Stimulated activated CD8-positive, alpha-beta memory T cell treated with anti-CD3 and anti-CD28 coated beads, Interleukin-7, amount 100 ng/mL, for 4 hours (primary cell): ENCODE measurements at places on chromosomes 5 and 9.

GRCh38 chr5:92518318-92518904 is 1062.6 kb downstream of the NR2F1-AS1 start:
- DNase-seq = no peak

DNA sequence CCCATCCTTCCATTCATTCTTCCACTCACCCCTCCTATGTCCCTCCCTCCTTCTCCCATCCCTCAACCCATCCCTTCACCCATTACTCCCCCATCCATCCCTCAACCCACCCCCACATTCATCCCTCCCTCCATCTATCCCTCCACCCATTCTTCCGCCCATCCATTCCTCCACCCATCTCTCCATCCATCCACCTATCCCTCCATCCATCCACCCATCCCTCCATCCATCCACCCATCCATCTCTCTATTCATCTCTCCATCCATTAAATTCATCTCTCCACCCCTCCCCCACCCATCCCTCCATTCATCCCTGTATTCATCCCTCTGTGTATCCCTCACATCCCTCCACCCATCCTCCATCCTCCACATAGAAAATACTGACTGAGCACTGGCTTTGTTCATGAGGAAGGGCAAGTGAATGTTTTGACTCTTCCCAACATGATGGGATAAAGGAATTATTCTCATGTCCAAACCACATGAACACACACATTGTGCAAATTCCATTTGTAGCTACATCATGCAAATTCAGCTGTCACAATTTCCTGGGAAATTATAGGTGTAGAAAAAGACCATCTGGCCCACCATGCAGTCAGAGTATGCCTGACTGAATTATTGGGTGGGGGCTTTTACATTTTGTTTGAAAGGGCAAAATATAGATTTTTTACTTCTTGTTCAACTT is 6.9 kb upstream of the VAV2 start:
- DNase-seq = no peak

GRCh38 chr5:159961176-159962160 is 45.2 kb downstream of the ADRA1B start:
- DNase-seq = no peak

GRCh38 chr5:9686216-9686615 is 56.1 kb upstream of the TAS2R1 start:
- no peak for DNase-seq

DNA sequence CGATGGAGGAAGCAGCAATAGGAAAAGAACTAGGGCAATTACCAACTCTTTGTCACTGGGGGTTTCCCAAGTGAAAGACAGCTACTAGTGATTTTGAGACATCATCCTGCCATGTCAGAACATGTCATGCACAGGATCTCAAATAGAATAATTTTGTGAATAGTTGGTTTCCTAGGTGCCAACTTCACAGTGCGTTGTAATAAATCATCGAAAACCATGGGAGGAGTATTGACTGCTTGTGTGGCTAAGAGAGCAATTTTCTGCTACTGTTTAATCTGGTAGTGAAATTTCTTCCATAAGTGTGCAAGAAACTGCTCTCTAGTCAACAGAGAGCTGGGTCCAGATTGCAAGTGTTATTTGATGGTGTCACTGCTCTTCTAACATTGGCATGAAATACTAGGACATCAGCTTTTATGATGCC is 168.6 kb downstream of the NNT start:
- no peak for DNase-seq

- no peak for DNase-seq
Measured at GRCh38 chr5:68960961-68961360, 132.9 kb upstream of the SLC30A5 start.

- DNase-seq = no peak
Measured at GRCh38 chr5:124410539-124411488, 335.6 kb downstream of the ZNF608 start.

DNA sequence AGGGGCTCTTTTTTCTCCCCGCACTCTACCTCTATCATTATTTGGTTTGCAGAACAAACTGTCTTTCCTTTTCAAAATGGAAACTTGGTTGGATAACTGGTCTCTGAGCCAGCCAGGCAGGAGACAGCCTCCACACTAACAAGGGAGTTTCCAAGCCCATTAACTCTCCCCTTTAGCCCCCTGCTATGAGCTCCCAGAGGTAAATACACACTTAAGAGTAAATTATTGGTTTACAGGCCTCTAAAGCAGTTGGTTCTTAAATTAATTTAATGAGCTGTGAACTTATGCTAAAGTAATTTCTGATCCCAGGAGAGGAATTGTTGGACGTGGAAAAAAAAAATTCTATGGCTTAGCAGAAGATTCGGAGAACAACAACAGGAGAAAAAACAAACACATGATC is 30.3 kb downstream of the EPB41L4A start:
- no peak for DNase-seq

DNA sequence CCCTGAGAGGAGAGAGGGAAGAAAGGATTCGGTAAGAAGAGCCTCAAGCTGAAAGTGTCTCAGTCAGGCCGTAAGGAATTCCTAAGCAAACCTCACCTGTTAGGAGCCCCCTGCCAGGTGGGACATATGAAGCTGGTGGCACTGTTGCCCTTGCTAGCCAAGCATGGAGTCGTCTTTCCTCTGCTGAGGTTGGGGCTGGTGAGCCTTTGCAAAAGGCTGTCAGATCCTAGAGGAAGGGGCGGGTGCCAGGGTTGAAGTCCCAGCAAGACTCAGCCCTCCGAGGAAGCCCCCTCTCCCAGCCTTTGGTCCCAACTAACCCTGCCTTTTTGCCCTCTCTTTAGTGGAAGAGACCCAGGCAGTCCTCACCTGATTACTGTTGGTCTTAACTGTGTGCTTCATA is 5.5 kb upstream of the SMIM32 start:
- no peak for DNase-seq

GRCh38 chr5:62653001-62653863 is 74.6 kb downstream of the LRRC70 start:
- no peak for DNase-seq

DNA sequence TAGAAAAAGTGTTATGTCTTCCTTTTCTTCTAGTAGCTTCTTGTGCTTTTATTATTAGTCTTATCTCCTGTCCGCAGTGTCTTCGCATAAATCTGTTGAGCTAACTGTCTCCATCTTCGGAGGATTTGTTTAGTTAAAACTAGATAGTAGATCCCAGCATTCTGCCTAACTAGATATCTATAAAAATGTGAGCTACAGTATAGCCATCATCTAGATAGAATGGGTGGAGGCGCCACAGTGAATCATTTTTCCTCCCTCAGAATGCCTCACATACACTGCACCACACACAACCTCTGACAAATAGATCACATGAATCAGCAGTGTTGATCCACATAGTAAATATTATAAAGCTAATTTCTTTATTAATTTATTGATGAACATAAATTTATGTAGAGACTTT is 220.3 kb upstream of the GAS1 start:
- DNase-seq = no peak

GRCh38 chr5:124725040-124725434 is 21.4 kb downstream of the ZNF608 start:
- DNase-seq = no peak

- no peak for DNase-seq
Measured at GRCh38 chr9:21995666-21996398, 1.2 kb downstream of the CDKN2B-AS1 start.

DNA sequence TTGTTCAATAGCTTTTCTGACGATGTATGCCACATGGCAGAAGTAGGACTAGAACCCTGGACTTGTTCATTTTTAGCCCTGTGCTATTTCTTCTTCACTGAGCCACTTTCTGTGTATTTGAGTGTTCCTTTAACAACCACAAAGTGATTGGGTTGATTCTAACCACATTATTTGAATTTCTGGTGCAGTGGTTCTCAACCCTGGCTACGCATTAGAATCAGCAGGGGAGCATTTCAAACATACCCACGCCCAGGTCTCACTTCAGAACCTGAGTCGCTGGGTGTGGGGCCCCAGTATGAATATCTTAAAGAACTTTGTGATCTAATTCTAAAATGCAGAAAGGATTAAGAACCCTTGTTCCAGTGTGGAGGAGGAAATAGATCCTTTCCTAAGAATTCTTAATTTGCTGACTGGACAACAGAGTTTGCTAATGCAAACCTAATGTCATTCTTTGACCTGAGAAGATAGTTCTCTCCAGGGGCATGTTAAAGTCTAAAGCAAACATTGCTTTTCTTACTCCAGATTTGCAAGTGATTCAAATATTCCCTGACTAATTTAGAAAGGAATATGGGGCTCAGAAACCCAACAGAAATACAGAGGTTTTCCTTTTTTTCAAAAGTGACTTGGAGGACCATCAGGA is 75.4 kb upstream of the GDNF start:
- no peak for DNase-seq

DNA sequence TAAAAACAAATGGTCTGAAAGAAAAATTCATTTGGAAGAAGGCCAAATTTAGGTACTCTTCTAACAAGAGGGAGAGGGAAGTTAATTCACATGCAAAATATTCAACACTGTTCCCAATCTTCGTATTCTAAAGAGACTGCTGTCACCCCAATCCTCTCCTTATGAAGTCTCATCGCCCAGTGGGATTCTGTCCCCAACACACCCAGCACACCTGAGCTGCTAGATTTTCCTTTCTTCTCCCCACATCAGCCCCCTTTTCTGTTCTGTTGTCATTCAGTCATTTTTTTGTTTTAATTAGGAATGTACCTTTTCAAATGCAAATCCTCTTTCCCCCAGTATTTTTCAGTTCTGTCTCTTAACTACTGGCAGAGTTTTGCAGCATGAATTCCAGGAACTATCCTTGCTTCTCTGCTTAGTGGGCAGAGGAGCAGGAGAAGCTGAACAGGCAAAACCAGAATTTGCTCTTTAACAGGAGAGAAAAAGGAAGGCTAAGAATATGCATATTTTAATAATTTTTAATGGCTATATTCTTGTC is 366.9 kb downstream of the MAN2A1 start:
- no peak for DNase-seq

DNA sequence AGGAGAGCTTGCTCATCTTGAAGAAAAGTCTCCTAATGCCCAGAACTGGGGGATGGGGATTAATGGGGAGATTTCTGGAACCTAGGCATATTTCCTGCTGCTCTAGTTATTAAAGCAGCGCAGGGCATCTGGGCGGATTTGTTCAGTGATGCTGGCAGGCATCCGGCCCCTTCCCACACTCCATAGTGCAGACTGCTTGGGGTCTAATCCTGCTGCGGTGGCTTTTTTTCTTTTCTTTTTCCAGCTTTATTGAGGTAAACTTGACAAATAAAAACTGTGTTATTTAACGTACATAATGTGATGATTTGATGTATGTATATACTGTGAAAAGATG is 30.7 kb downstream of the PPARGC1B start:
- no peak for DNase-seq

GRCh38 chr9:103397868-103398600 is 402.9 kb downstream of the CYLC2 start:
- DNase-seq = no peak

DNA sequence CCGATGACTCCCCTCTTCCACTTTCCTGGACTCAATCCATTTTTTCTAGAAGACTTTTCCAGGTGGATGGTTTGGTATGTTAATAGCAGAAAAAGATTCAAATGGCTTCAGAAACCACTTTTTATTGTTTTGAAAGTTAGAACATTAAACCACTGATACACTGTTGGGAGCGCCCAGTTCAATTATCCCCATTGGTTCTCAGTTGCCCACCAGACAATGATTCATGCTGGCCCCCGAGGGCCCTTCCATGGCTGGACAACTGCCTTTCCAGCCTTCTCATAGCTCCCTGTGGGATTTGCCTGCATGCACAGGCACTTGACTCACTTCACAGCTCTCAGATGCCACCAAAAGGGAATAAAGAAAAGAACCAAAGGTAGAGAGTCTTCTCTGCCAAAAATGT is 21.3 kb upstream of the ANKRD34B start:
- no peak for DNase-seq

GRCh38 chr5:1975406-1975715 is 92.6 kb upstream of the IRX4 start:
- DNase-seq = no peak

- no peak for DNase-seq
Measured at GRCh38 chr5:158638396-158638795, 461.3 kb downstream of the EBF1 start.

- no peak for DNase-seq
Measured at GRCh38 chr9:81581986-81582385, 107.4 kb downstream of the TLE1 start.

GRCh38 chr9:21709464-21710058 is 92.9 kb upstream of the MTAP start:
- peak; percentile 15 for DNase-seq

DNA sequence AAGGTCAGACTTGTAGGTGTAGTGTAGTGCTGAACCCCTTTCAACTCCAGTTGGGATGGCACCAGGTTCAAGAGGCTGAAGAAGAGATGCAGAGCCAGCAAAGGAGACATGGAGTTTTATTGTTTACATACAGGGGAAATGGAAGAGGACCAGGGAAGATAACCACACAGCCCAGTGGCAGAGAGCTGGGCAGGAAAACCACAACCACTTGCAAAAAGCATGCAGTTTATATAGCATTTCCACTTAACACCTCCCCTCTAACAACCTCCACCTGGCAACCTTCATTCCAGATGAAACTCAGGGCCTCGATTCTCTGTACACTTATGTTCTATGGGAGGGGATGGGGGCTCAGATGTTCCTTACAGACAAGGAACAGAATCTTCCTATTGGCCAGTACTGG is 56.9 kb downstream of the SNX24 start:
- no peak for DNase-seq

DNA sequence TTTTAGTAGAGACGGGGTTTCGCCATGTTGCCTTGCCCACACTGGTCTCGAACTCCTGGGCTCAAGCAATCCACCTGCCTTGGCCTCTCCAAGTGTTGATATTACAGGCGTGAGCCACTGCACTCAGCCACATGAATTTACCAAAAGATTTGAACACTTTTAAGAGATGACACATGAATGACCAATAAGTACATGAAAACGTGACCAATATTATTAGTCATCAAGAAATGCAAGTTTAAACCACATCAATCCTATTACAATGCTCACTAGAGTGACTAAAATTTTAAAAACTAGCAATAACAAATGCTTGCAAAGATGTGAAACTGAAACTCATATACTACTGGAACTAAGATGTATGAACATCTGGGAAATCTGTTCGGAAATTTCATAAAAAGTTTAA is 54.3 kb downstream of the NR6A1 start:
- DNase-seq = no peak

GRCh38 chr9:32258482-32258881 is 126.0 kb upstream of the ACO1 start:
- DNase-seq = no peak

GRCh38 chr9:124969401-124969800 is 28.5 kb upstream of the GOLGA1 start:
- no peak for DNase-seq

DNA sequence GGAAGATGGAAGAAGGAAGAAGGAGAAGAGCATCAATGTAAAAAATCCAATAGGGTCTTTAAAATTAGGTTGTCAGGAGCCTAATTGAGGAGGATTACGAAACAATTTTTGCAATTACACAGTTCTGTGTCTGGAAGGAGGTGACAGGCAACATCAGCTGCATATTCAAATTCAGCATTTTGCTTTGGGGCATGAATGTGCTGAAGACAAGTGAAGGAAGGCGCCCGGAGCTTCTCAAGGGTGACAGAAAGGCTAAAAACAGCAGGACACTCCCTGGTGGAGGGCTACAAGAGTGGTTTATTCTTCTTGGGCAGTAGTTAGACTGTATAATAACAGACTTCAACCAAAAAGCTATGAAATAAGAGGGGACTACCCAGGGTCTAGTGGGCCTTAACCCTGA is 188.3 kb downstream of the BRINP1 start:
- no peak for DNase-seq

- no peak for DNase-seq
Measured at GRCh38 chr5:175840050-175840841, 31.1 kb upstream of the CPLX2 start.
